HuH-7 (cell line): ENCODE measurements at places on chromosomes 5 and 9.

DNA sequence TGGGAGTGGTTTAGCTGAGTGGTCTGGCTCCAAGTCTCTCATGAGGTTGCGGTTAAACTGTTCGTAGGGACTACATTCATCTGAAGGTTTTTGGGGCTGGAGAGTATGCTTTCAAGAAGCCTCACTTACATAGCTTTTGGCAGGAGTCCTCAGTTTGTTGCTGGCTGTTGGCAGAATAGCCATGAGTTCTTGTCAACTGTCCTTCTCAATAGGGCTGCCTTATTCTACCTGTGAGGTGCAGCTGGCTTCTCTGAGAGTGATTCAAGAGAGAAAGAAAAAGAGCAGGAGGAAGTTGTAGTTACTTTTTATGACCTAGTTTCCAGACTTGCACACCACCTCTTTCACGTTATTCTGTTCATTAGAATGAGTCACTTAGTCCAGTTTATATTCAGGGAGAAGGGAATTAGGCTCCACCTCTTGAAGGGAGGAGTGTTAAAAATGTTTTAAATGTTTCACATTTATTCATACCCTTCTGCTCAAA lies 33.2 kb downstream of the YTHDC2 start:
- DNase-seq: no peak

DNA sequence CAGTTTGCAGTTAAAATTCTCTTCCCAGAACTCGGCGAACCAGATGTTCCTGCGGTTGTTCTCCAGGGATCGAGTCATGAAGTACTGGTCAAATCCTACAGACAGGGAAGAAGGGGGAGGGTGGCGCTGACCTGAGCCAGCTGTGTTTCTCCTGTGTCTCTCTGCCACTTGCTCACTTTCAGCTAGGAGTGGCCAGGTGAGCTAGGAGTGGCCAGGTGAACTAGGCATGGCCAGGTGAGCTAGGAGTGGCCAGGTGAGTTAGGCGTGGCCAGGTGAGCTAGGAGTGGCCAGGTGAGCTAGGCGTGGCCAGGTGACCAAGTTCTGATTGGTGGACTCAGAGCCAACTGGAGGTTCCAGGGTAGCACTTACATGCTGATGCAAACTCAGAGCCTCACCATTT lies 5.8 kb downstream of the GRM6 start:
- no peak for DNase-seq

DNA sequence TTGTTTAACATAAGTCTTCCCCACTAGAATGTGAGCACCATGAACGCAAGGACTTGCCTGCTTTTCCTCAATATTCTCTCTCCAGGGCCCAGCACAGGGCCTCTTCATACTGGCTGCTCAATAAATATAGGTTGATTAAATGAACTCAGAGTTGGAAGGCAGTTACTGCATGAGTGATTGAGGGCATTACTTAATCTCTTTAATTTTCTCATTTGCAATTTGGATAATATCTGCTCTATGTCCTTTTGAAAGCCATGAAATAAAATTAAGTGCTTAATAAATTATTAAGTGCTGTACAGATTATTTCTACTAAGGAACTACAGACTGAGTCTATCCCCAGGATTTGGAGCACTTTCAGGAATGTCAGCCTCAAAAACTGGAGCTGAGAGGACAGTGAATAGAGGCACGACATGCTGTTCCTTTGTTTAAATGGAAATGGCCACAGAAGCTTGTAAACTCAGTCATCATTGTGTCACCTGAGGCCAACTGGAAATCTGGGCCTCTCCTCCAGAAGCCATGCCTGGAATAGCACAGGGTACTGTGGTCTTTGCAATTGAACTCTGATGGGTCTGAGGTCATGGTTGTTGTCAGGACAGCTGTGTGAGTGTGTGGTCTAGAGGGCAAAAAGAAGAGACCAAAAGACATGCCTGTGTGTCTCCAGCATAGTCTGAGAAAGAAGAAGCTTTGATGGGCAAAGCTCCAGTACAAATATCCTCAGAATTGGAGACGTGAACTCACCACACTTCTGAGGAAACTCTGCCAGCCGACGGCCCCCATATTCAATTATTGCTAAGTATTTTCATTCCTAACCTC lies 86.1 kb downstream of the SH3TC2 start:
- no peak for DNase-seq

- DNase-seq: no peak
Observed at GRCh38 chr5:109326919-109327318, 82.9 kb downstream of the PJA2 start.

GRCh38 chr9:135817951-135818717 lies 89.2 kb downstream of the CAMSAP1 start:
- no peak for DNase-seq

DNA sequence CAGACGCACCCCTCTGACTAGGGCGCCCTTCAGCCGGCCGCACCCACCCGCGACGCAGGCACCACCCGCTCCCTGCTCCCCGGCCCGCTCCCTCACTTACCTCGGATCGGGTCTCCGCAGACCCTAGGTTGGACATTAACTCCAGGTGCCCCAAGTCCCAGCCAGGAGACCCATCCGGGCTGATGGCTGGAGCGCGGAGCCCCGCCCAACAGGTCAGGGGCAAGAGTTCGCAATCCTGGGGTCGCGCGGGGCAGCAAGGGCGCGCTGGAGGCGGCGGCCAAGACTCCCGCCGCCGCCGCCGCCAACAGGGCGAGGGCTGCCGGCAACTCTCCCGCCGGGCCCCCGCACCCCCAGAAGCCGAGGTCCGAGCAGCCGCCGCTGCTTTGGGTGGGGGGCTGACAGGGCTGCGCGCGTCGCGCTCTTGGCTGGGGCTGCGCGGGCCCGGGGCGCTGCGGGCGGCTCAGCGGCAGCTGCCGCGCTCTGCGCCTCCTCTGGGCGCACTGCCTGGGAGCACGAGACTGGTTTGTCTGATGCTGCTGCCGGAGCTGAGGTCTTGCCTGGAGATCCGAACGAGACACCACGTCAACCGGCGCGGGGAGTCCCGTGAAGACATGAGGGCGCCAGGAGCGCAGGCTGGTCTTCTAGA lies at the start of gene GDNF:
TSS of gene GDNF (minus strand) at position 635 of the 646 bp plus-strand sequence. CDS start 5,245 bp downstream, outside the sequence.
- peak; percentile 95 for DNase-seq

GRCh38 chr9:122220673-122221182 lies 8.0 kb downstream of the LHX6 start:
- no peak for DNase-seq

DNA sequence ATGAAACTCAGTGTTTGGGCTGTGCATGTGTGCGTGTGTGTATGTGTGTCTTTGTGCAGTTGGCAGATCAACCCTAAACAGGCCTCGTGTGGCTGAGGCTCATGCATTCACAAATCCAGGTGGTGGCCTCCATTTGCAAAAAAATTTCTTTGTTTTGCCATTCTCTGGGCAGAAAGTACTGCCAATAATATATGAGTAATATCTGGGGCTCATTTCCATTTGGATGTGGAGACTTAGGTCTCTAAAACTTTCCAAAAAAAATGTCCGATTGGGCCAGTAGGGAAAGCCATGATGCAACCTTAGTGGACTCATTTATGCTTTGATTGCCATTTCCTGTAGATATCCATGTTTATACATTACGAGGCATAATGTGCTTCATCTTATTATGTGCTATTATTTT lies 77.9 kb upstream of the RPS23 start:
- no peak for DNase-seq

DNA sequence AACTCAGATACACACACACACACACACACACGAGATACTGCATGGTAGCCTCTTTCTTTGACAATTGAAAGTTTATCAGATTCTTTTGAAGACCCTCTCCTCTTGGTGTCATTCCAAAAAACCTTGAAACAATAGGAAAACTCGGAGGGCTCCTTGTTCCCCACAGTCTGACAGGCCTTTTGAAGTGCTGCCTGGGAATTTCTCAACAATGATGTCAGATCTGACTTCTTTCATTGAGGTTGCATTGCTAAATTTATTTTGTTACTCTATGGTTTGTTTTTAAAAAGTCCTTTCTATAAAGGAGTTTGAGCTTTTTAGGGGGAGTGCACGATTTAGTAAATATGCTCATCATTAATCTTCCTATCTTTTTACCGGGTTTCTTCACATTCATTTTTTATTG lies 583.9 kb downstream of the SEMA5A start:
- no peak for DNase-seq

DNA sequence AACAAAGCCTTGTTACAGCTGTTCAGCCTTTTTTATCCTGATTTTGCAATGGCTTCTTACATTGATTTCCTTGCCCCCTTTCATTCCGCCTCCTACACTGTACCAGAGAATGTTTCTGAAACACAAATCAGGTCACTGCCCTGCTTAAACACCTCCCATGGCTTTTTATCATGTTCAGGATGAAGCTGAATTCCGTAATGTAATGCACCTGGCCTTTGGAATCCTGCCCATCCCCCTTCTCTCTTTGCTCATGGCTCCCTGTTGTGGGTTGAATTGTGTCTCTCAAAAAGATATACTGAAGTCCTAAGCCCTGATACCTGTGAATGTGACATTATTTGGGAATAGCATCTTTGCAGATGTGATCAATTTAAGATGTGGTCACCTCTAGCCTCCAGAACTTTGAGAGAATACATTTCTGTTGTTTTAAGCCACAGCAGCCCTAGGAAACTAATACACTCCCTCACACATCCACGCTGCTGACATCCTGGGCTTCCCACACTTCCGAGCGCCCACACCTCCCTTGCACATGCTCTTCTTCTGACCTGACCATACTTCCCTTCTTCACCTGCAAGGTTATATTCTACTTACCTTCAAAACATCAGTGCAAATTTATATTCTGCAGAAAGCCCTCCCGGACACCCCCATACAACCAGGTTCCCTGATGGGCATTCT lies 101.2 kb downstream of the DNAH5 start:
- DNase-seq: no peak

- DNase-seq: no peak
Observed at GRCh38 chr5:31107091-31107518, 86.4 kb upstream of the CDH6 start.

DNA sequence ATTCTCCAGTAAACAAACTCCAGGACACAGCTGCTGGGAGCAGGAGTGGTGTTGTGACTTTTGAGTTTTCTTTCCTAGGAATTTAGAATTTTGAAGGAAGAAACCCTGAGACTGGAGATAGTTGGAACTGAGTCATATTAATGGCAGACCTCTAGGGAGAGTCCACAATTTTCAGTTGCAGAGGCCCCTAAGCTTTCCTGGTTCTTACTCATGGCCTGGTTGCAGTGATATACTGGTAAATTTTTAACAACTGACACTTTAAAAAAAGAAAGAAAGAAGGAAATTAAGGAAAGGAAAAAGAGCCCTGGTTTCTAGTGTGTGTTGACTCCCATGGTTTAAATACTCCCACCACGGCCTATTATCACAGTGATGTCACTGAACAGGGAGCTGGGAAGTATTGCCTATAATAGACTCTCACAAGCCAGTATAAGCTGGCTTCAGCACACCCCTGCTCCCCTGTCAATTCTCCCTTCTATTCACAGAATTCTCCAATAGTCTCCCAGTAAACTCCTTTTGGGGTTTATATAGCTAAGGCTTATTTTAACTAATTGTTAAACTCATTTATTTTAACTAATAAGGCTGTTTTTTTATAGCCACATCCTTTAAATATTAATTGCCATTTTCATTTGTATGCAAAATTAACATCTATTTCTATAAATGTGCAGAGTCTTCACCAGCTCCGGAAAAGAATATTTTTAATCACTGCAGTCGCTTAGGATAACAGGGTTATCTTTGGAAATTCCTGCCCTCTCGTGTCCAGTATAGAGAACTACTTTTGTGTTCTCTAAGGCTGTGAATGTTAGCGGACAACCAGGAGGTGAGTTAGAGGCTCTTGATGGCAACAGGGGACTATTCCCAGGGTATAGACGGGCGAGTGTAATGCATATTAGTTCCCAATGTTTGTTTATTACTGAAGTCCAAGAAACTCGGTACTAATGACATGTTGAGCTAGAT lies 59.7 kb downstream of the GGTA1 start:
- peak; percentile 31 for DNase-seq

DNA sequence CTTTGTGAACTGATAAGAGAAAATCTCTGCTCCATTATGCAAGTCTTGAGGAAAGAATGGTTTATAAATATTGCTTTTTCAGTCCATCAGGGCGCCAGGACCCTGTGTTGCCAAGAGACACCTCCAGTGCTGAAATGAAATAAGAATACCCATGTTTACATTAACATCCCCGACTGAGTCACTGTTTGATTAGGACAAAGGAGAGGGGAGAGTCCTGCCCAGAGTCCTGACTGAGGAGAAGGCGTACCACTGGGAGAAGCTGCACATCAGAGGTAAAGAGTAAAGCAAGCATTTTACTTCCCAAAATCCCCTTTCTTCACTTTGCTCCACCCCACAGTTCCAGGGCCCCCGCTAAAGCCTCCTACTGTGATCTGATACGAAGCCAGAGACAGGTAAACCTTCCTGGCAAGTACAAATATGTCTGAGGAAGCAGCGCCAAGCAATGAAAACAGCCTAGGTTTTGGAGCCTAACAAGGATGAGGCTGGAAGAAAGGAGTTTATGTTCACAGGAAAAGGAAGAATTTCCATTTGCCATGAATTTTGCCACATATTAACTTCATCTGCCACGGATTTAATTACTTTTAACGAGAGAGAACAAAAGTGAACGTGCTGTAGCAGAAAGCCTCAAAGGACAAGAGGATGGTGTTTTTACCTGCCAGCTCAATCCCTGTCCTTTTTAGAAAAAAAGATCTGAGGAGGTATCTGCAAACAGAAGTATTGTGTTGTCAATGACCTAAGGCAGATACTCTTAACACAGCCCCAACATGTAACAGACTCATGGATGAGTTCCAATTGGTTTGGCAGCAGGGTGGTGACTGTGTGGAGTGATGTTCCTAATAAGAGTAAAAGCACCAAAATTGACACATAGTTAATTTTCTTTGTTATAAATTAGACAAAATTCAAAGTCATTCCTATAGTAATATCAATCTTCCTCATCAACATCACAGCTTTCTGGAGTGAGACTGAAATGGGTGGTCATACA lies 209.4 kb upstream of the TLE4 start:
- no peak for DNase-seq

DNA sequence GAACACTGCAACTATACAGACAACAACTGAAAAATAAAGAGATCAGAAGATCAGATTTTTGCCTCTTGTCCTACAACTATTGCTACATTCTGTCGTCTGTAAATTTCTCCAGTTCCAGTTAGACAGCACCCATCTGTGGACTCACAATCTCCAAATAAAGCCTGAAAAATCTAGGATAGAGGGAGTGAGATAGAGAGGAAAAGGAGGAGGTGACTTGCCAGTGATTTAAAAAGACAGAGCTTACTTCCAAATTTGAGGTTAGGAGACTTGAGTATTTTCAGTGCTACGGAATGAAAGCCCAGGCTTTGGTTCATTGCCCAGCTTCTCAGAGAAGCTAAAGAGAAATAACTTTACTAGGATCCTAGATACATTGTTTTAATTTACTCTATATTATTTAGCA lies 63.6 kb downstream of the PTCD2 start:
- DNase-seq: no peak

DNA sequence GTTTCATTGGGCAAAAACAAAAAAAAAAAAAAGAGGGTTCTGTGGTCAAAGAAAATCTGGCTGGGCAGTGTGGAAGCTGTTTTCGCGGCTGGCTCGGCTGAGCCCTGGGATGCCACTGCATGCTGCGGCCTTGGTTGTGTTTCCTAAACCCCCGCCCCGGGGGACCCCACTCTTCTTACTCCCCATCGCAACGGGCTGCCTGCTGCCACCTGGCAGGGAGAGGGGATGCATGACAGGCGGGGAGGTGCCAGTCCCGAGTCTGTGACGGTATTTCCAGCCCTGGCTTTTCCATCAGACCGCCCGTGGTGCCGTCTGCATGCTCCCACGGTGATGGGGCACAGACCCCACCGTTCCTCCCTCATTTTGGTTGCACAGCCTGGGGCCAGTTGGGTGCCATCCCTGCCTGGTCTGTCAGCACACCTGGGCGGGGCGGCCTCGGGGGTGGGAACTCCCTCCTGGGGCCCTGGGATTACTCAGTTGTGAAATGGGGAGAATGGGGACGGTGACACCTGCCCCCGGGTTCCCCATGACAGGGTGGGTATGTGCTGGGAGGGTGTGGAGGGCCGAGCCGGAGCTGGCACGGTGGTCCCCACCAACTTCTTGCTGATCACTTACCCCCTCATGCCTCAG lies 101.0 kb downstream of the RXRA start:
- DNase-seq: no peak
